ENCODE measurements at places on chromosomes 13 and 19.
A peak's percentile ranks its signal among the peaks of the same experiment; 100 is the strongest.

DNA sequence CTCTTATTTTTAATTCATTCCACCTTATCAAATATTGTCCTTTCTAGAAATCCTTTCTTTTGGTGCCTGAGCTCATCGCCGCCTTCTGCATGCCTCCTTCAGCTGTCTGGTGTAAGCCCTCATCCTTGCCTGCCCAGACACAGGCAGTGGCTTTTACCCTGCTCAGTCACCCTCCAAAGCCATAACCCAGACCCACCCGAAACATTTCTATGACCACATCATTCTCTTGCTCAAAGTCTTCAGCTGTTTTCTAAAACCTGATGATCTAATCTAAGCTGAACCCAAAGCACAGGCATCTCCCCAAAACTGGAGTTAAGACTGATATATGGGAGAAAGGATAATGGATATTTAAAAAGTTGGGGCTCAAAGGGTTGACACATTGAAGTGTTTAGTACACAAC, 753.7 kb upstream of the SGCG start:
- no peak for DNase-seq

- no peak for DNase-seq
Observed at GRCh38 chr13:46320821-46321220, 66.2 kb downstream of the RUBCNL start.

DNA sequence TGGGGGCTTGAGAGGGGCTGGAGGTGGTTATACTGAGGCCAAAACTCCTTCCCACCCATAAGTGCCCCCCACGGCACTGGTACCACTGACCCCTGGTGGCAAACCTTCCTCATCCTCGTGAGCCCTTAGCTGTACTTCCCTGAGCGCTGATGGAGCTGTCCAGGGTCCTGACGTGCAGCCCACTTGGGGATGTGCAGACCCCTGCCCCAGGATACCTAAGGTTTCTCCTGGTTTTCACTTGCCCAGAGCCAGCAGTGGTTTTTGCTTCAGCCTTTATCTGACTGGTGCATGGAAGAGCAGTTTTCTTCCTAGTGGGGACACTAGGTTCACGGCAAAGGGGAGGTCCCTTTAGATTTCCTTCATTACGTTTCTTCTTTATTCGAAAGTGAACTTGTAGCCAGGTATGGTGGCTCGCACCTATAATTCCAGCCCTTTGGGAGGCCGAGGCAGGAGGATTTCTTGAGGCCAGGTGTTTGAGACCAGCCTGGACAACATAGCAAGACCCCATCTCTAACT, 28.7 kb upstream of the KCTD15 start:
- no peak for DNase-seq

DNA sequence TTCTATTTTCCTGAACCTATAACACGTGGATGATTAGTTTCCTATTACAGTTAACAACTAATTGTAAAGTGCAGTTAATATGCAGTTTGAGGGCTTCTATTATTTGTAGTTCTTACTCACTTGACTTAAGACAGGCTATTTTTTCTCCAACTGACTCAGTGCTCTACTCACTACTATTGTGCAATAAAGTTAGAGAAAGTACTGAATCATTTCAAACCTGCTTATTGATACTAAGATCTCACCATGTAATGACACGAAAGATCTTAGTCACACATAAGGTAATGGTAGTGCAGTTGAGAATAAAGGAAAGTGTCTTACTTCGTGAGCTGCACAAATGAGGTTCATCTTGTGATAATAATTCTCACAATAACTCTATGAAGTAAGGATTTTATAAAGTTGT, 22.8 kb upstream of the ITM2B start:
- no peak for DNase-seq

- DNase-seq: no peak
Observed at GRCh38 chr19:13207237-13207845, 57.1 kb downstream of the IER2 start.

DNA sequence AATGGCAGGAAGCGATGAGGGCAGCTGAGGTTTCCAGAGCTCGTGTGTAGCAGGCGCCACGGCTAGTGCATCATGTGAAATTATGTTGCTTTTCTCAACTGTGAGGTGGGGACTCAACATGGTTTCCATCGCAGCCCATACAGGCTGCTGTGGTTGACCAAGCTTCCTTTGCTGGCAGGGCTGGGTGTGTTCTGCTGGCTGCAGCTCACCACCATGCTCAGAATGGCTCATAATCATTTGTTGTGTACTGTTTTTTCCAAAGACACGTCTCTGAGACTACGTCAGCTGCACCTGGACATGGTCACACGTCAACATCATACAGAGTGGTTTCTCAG, 16.1 kb upstream of the RASA3 start:
- DNase-seq: no peak

DNA sequence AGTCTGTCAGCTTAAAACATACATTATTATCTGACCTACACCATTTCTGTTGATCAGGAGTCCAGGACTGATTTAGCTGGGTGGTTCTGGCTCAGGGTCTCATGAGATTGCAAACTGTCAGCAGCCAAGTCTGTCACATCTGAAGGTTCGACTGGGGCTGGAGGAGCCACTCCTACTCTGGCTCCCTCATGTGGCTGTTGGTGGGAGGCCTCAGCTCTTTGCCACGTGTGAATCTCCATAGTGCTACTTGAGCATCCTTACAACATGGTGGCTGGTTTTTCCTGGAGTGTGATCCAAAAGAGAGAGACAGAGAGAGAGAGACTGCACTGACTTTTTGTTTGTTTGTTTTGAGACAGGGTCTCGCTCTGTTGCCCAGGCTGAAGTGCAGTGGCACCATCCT, 63.6 kb upstream of the NFIC start:
- no peak for DNase-seq

DNA sequence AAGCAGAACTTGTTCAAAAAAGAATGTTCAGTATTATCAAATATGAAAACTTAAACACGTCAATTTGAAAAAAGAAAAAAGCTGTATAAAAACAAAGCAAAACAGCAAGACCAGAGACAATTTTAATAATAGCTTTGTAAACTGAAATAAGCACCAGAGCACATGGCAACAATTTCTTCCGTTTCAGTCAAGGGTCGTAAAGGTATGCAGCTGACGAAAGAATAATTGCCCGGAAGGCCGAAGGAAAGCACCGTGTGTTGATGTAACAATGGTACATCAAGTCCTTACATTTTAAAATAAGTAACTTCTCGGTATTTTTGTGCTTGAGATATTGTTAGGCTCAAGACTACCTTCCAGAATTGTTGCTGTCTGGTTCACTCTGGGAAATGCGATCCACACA, 1.7 kb downstream of the PROSER1 start:
- peak; percentile 16 for DNase-seq

DNA sequence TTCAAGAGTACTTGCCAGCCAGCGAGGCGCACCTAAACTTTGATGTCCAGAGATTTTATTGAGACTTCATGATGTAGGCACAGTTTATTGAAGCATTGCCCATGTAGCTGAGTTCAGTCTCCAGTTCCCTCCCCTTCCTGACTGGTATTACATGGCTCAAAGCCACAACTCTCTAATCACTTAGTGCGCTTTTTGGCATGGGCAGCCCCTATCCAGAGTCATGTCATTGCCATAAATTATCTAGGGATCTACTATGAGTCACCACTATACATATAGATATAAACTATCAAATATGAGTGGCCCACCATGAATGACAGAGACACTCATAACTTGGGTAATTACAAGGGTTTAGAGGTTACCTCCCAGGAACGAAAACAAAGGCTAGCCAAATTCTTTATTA, 7.7 kb downstream of the ZNF614 start:
- no peak for DNase-seq

DNA sequence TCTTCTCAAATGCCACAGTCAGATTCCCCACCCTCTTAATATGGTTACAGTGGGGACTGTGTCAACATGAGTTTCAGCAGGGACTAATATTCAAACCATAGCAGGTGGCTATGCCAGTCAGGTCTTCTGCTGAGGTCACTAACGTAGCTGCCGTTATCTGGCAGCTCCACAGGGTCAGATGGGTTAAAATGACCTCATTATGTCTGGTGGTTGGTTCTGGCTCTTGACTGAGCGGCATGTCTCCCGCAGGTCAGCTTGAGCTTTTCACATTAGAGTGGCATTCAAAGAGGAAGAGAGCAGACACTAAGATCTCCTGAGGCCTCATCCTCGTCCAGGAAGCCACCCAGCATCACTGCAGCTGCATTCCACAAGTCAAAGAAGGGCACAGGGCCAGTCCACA, 21.4 kb upstream of the IPO5 start:
- no peak for DNase-seq

DNA sequence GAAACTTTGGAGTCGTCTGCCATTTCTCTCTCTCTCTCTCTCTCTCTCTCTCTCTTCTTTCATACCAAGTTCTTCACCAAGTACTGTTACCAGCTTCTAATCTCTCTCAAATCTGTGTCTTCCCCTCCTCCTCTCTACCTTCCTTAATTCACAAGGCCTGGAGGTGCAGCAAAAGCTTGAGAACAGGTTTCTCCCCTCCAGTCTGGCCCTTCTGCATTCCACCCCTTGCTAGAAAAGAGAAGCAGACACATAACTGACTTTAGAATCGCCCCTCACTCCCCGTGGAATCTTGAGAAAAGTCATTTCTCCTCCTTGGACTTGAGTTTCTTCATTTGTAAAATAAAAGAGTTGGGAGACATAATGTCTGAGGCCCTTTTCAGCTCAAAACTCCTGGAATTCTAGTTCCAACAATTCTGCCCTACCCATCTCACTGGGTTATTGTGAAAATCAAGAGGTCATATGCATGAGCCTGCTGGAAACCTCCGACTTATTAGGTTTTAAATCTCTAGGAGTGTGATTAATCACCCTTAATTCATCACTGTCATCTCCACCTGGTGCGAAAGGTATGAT, 20.4 kb downstream of the AMER2 start:
- no peak for DNase-seq

GRCh38 chr19:33208904-33209849, 15.0 kb downstream of the LRP3 start:
- no peak for DNase-seq

DNA sequence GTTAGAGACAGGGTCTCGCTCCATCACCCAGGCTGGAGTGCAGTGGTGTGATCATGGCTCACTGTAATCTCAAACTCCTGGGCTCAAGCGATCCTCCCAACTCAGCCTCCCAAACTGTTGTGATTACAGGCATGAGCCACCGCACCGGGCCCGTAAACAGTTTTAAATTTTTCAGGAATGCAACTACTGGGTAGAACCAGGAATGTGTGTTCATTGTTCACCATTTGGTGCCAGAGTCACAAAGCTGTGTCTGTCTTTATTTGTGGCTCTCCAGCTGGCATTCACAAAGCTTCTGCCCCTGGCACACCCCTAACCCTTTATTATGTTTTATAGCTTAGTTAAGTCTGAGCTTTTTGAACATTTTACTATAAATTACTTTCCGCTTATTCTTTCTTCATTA, 19.8 kb upstream of the ACP7 start:
- DNase-seq: no peak

GRCh38 chr13:46982856-46983582, 86.2 kb upstream of the HTR2A start:
- no peak for DNase-seq

DNA sequence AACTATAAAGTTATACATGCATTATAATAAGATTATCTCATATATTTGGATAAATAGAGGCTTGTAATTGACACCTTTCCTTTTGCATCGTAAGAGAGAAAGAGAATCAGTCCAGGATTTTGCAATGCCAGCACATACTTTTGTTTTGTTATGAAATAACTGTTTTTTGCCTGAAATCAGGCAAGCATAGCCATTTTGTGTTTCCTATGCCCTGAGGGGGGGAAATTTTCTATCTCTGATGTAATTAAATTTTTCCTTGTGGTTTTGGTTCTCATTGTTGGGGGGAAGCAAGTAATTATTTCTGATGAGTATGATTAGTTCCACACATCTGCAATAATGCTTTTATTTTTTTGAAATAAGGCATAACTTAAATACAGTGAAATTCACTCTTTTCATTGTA, 229.4 kb downstream of the NDFIP2 start:
- peak; percentile 2 for DNase-seq

DNA sequence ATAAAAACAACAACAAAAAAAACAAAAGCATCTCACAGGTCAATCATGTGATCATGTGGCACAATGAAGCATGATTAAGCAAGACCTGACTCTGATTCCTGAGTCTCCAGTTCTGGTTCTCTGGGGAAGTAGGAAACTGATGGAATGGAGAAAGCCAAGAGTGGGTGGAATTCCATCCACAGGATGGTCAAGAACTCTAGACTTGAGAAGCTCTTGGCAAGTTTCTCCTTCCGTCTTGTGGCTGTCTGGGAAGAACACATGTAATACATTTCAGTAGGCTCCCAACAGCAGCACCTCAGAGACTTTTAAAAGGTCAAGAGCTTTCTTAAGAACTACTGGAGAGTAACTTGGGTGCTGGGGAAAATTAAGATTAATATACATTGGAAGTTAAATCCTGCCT, 78.6 kb upstream of the TSHZ3 start:
- DNase-seq: no peak

DNA sequence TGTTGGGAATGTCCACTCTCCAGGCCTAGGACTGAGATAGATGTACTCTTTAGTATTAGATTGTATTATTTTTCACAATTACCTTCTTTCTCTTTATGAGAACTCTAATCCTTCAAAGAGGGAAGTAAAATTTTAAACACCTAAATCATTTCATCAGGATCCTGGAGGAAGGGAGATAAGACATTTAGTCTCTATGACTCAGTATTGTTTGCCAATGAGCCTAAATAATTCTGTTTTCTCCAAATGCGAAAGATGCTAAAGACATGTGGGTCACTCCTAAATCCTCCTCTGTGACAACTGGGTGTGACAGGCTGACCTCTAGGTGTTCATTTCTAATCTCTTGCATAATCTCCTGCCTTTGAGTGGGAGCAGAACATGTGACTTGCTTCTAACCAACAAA, 1736.6 kb upstream of the MIR17HG start:
- DNase-seq: no peak

- no peak for DNase-seq
Observed at GRCh38 chr13:45521297-45521696, 56.6 kb downstream of the COG3 start.

GRCh38 chr13:51825681-51826254, 19.2 kb downstream of the TMEM272 start:
- no peak for DNase-seq

- DNase-seq: no peak
Observed at GRCh38 chr19:954672-955494, 29.0 kb downstream of the ARID3A start.

GRCh38 chr19:54154603-54155345, 4.7 kb downstream of the LENG1 start:
- no peak for DNase-seq

- DNase-seq: no peak
Observed at GRCh38 chr19:9878511-9879196, 43.5 kb downstream of the PIN1 start.

- no peak for DNase-seq
Observed at GRCh38 chr13:66415444-66415843, 814.7 kb downstream of the PCDH9 start.

DNA sequence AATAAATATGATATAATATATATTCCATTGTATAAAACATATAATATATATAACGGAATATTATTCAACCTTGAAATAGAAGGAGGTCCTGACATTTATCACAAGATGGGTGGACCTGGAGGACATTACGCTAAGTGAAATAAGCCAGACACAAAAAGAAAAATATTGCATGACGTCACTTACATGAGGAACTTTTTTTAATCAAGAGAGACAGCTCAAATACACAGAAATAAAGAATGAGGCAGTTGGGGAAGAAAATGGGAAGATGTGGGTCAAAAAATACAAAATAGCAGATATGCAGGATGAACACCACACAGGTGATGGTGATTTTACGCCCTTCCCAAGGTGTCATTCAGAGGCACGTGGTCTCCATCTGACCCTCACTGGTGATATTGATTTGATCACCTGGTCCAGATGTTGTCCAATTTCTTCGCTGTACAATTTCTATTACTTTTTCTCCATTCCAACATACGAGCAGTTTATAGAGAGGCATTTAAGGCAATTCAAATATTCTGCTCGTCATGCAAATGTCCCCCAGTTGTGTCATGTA, 513 bp upstream of the ZNF317 start:
- DNase-seq: no peak

All from brain (organoid and tissue), 16 donors.